ENCODE measurements at places on chromosomes 12 and 14.

DNA sequence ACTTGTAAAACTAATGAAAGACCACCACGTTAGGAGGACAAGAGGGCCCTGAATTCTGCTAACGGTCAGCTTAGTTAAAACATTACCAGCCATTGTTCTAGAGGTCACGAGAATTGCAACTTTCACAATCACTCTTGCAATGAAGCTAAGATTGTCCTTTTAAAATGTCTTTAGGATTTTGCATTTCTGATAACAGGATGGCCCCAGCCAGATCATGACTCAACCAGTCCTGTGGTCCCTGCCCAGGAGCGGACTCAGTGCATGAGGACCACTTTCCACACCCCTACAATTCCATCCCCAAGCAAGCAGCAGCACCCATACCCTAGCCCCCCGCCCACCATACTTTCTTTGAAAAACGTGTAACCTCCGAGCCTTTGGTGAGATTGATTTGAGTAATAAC, 28.7 kb downstream of the HSP90AA1 start:
- no peak for DNase-seq

DNA sequence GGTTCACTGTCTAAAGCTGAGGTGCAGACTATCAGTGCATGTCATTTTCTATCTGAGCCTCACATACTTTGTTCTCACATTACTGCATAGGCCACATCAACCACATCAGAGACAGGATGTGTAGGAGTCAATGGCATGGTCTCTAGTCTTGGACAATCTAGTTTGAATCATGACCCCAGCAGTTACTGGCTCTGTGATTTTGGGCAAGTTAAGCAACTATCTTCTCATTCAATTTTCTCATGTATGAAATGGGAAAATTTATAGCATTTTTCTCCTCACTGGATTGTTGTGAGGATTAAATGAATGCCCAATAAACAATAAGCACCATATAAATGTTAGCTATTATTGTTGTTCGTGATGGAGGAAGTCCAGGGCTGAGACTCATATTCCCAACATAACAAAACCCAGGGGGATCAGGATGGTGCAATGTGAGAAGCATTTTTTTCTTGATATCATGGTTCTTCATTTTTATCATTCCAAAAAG, 432.6 kb downstream of the LRIG3 start:
- no peak for DNase-seq

DNA sequence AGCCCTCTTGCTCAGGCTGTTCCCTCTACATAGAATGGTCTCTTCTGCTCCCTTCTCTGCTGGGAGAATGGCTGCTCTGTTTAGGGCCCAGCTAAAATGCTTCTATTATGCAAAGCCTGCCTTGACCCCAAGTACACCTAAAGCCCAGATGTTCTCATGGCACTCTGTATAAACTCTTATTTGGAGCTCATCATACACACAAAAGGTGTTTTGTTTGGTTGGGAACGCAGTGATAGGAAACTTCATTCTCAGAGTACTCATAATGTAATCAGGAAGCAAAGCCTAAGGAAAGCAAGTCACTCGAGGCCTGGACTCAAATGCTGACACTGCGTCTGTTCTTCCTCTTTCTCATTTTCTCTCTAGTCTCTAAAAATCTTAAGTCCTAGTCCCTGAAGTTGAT, 38.2 kb upstream of the SYCP3 start:
- DNase-seq = no peak

DNA sequence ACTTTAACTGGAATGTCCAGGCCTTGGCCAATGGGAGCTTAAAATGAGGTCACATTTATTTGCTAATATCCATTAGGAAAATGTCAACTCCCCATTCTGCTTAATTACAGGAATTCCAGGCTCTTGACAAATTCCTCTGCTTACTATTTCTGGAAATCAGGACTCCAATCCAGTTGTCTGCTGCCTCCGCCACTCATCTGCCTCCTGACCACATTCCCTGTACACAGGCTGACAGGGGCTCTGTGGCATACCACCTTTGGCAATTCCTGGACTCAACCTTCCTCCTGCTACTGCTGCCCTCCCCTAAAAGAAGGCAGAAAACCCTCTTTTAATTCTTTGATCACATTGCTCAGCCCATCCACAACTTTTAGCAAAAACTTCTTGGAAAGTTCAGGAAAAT, 37.9 kb downstream of the KICS2 start:
- DNase-seq = no peak

GRCh38 chr12:131711551-131712205, 788 bp downstream of the SFSWAP start:
- no peak for DNase-seq

GRCh38 chr14:105087308-105087962, 22.2 kb upstream of the GPR132 start:
- no peak for DNase-seq

DNA sequence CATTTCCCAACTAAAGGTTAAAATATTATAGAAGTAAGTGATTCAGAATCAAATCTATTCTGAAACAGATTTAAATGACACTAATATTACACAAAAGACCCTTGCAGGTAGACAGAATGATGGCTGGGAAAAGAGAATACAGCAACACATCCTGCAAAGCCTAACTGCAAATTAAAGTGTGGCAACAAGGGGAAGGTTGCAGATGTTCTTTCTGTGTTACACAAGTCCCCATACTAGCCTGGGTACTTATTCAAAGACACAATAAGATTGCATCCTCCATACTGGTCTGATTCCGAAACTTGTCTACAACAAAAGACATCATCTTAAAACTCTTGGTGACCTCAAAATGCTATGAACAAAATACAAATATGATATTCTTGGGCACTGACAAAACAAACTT, 50.5 kb downstream of the R3HDM2 start:
- no peak for DNase-seq

DNA sequence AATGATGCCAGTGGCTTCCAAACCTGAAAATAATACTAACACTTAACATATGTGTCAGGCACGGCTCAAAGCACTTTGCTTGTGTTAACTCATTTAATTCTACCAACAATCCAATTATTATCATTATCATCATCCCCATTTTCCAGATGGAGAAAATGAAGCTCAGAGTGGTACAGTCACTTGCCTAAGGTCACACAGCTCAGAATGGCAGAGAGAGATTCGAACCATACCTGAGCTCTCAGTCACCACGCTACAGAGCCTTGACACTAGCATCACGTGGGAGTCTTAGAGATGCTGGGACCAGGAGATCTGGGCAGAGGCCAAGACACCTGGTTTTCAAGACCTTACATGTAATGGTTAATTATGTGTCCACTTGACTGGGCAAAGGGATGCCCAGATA, 34.2 kb downstream of the DHX37 start:
- no peak for DNase-seq

- DNase-seq = no peak
Measured at GRCh38 chr14:75845136-75845804, 136.5 kb downstream of the TGFB3 start.

DNA sequence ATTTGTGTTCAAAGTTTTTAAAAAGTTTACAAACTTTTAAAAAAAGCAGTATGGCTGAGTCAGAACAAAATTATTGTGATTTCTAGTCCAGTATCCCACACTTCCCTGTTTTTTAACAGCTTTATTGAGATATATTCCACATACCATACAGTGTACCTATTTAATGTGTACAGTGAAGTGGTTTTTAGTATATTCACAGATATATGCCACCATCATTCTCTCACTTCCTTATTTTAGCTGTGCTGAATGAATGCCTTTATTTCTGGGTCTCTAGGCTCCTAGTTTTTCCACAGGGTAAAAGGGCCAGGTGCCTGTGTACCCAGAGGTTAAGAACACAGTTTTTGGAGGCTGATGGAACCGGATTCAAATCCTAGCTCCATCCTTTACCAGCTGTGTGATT, 58.9 kb upstream of the SRSF5 start:
- DNase-seq = no peak

GRCh38 chr12:57611108-57611826, at the start of gene ARHGEF25:
Gene ARHGEF25 (plus strand): TSS chr12:57611435. CDS start chr12:57611895, 460 bp downstream.
- DNase-seq = peak; percentile 36

DNA sequence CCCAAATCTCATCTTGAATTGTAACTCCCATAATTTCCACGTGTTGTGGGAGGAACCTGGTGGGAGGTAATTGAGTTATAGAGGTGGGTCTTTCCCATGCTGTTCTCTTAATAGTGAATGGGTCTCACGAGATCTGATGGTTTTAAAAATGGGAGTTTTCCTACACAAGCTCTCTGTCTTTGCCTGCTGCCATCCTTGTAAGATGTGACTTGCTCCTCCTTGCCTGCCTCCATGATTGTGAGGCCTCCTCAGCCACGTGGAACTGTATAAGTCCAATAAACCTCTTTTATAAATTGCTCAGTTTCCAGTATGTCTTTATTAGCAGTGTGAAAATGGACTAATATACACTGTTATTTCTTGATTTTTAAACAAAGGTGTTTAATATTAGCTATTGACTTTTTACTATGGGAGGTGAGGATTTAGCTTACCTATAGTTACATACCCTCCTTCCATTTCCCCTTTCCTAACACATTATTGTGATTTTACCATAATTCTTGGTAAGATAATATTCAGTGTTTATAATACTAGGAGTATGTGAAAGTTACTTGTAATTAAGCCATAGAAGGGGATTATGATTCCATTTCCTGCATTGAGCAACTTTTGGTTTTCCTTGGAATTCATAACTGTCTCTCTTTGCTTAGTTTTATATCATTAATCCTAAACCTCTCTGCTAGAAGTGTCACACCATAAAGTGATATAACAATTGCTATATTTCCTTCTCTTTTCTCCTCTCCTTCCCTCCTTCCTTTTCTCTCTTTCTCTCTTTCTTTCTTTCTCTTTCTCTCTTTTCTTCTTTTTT, 151.0 kb upstream of the KRAS start:
- DNase-seq = no peak

- peak; percentile 70 for DNase-seq
Measured at GRCh38 chr14:101705733-101706508, 55.6 kb upstream of the PPP2R5C start.

- no peak for DNase-seq
Measured at GRCh38 chr14:55221186-55221585, 29.8 kb upstream of the DLGAP5 start.

GRCh38 chr12:2049604-2050540, 2.9 kb upstream of the CACNA1C start:
- no peak for DNase-seq

GRCh38 chr12:12272869-12273268, 6.0 kb upstream of the LRP6 start:
- no peak for DNase-seq

GRCh38 chr12:53151039-53151438, 29.5 kb upstream of the ZNF740 start:
- DNase-seq = no peak

DNA sequence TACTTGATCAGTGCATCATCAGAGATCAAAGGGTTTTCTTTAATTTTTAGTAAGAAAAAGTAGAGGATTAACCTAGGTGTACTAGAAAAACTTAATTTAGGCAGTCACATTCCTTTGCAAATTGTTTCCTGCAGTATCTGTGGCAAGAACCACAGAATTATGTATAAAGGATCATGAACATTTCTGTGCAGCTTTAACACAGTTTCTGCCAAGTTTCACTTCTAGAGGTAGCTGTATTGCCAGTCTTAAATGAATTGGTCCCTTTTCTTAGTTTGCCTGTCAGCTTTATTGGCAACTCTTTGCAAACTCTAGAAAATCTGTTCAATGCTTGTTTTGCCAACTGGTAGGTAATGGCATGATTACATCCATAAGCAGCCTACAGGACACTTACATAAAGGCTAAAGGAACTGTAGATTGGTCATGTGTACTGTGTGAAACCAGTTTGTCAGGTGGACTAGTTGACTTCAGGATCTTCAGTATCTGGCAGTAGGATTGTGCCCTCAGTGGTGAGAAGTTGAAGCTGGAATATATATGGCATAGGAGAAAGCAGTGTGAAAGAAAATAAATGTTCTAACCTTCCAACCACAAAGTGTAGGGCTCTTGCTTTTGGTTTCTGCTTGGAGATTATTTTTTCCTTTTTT, 75.9 kb downstream of the TTLL5 start:
- no peak for DNase-seq

- DNase-seq = no peak
Measured at GRCh38 chr14:55441286-55441685, 870 bp upstream of the TBPL2 start.

DNA sequence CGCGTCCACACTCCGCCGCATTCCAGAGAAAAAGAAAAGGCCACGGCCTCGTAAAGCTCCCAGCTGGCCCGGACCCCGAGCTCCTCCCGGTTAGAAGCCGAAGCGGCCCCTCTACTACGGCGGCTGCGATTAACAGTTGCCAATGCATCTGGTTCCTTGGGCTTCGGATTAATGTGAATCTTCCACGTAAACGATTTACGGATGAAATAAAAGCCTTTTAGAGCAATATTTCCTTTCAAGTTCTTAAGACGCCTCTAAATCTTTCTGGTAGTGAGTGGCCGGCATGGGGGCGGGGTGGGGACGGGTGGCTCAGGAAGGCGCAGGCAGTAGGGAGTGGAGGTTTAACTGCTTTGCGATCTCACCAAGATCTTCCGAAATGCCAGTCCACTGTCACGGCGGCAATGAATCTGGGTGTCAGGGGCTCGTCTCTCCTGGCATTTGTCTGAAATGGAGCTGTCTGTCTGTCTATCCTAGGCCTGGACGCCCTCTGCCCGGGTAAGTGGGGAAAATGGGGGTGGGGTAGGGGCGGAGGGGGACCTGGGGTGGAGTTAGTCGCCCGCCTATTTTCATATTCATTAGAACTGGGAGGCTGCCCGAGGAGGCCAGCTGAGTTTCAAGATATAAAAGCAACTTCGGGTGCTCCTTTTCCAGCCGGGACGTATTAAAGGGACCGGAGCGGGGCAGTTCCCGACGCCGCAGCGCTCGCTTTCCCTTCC, 413 bp upstream of the ALX1 start:
- DNase-seq = no peak

GRCh38 chr14:58850011-58850410, 212.2 kb downstream of the DACT1 start:
- DNase-seq = no peak

GRCh38 chr14:68361231-68361630, 431.6 kb downstream of the ZFP36L1 start:
- DNase-seq = no peak

- DNase-seq = no peak
Measured at GRCh38 chr12:93323625-93324329, 53.9 kb upstream of the NUDT4 start.

DNA sequence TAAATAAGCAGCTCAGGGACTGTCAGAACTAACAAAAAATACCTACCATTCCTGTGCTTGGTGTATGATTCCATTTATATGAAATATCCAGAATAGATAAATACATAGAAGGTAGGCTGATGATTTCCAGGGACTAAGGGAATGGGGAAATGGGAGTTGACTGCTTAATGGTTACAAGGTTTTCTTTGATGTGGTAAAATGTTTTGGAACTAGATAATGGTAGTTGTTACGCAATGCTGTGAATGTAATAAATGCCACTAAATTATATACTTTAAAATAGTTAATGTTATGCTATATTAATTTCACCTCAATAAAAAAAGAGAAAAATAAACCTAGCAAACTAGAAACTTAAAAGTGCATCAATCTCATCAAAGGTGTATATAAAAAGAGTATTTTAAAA, 41.1 kb downstream of the CEP83 start:
- no peak for DNase-seq
